ENCODE measurements at places on chromosomes 5 and 9. TPM values are rescaled to one million over a fixed set of nuclear protein-coding genes. Genes with fewer than 3 reads are reported as not detected.

PCDHGA5 gene
- total RNA-seq, result 2.9 TPM

- no peak for DNase-seq
Measured at GRCh38 chr5:132681983-132682382, 8.2 kb downstream of the IL4 start.

MELK gene
- total RNA-seq, result 67.8 TPM

- DNase-seq, result peak; percentile 95
Measured at GRCh38 chr5:134592141-134592746, 40.4 kb downstream of the SAR1B start.

TRMT10B gene
- total RNA-seq, result 3.1 TPM

GRCh38 chr9:133823189-133824105 lies 85.3 kb upstream of the SARDH start:
- DNase-seq, result no peak

- DNase-seq, result no peak
Measured at GRCh38 chr5:151665613-151666012, 21.1 kb downstream of the SPARC start.

DNA sequence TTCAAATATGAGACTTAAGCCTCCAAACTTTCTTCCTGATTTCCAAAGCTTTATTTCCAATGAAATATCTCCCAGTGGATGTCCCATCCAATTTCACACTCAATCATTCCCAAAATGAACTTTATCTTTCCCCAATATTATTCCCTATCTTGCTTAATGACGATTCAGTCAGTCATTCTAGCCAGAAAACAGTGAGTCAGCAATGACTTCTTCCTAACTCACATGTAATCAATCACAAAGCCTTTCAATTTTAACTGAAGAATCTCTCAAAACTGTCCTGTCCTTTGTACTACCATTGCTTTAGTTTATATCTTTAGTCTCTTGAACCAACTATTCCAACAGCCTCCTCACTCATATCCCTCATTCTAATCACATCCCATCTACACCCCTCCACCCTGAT lies 34.9 kb downstream of the NSA2 start:
- no peak for DNase-seq

- DNase-seq, result peak; percentile 61
Measured at GRCh38 chr5:109690975-109691574, 1.3 kb downstream of the MAN2A1 start.

Data from GM23338 (cell line).